Gastrocnemius medialis (tissue), 4 donors: ENCODE measurements at places on chromosomes 1 and 21. TPM values are rescaled to one million over a fixed set of nuclear protein-coding genes. Genes with fewer than 3 reads are reported as not detected.
A peak's percentile ranks its signal among the peaks of the same experiment; 100 is the strongest.

The TRIM67 gene
- total RNA-seq = not detected

The TNN gene
- total RNA-seq = 0.07 TPM

The CDK11B gene
- 36.0 TPM for total RNA-seq

The SPRR1B gene
- not detected for total RNA-seq

- DNase-seq = no peak
Measured at GRCh38 chr1:36761113-36761512, 273.2 kb downstream of the GRIK3 start.

GRCh38 chr21:44939532-44940115, at the start of gene SLX9:
SLX9 (plus strand) TSS chr21:44940029; CDS start chr21:44940058, 29 bp downstream.
- peak; percentile 61 for DNase-seq

- DNase-seq = no peak
Measured at GRCh38 chr1:162383091-162383490, 1.6 kb downstream of the C1orf226 start.

- no peak for DNase-seq
Measured at GRCh38 chr1:198636391-198636790, 2.4 kb upstream of the PTPRC start.

GRCh38 chr1:163706915-163707314, 385.2 kb downstream of the NUF2 start:
- DNase-seq = no peak
